ENCODE measurements at places on chromosomes 12 and 14.

DNA sequence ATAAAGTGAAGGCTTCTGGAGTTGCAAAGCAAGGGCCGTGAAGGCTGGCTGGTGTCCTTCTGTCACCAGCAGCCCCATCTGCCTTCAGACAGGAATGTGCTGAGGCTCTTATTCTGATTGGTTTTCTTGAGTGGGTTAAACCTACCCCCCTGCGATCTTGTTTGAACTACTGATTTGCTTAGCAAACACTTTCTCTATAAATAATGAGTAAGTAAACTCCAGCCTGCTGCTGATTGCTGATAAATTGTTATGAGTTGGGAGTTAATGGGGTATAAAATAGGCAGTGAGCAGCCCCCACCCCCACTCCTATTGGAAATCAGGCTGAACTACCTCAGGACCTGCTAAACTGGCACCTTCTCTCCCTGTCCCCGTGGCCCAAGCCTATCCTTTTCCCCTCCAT, 146.1 kb upstream of the NOS1 start:
- DNase-seq, result no peak

- no peak for DNase-seq
Observed at GRCh38 chr12:27190761-27191160, 53.3 kb upstream of the STK38L start.

GRCh38 chr14:65790172-65790815, 377.8 kb downstream of the FUT8 start:
- no peak for DNase-seq

DNA sequence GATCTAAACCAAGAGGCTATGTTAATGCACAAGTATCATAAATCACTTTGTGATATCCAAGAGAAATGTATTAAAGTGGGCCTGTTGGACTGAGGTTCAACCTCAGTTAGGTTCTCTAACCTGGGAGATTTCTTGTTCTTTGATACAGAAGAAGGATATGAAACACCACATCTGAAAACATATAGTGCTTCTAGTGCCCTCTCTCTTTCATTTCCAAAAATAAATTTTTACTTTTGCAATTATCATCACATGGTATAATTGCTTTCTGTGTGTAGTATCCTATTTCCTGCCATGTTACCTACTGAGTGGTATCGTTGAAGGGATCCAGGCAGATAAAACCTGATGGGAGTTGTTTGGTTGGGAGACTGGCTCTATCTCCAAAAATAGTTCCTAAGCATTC, 264.9 kb downstream of the CCER1 start:
- DNase-seq, result no peak

- no peak for DNase-seq
Observed at GRCh38 chr12:133057446-133057845, 20.1 kb downstream of the ZNF84 start.

DNA sequence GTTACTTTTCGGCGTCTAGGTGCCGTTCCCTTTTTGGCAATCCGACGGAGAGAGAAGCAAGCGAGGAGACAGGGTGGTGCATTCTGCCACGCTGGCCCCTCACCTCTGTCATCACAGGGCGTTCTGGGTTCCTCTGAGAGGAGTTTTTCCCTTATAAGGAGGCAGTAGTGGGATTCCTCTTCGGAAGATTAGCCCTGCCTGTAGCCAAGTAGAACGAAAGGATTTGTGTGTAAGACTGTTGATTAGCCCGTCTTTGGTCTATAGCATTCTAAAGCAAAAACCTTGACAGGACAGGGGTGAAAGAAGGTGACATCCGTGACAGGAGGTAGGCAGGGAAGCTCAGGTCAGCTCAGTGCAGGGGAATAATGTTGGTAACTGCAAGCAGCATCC, 9.1 kb upstream of the NEMF start:
- DNase-seq, result no peak

DNA sequence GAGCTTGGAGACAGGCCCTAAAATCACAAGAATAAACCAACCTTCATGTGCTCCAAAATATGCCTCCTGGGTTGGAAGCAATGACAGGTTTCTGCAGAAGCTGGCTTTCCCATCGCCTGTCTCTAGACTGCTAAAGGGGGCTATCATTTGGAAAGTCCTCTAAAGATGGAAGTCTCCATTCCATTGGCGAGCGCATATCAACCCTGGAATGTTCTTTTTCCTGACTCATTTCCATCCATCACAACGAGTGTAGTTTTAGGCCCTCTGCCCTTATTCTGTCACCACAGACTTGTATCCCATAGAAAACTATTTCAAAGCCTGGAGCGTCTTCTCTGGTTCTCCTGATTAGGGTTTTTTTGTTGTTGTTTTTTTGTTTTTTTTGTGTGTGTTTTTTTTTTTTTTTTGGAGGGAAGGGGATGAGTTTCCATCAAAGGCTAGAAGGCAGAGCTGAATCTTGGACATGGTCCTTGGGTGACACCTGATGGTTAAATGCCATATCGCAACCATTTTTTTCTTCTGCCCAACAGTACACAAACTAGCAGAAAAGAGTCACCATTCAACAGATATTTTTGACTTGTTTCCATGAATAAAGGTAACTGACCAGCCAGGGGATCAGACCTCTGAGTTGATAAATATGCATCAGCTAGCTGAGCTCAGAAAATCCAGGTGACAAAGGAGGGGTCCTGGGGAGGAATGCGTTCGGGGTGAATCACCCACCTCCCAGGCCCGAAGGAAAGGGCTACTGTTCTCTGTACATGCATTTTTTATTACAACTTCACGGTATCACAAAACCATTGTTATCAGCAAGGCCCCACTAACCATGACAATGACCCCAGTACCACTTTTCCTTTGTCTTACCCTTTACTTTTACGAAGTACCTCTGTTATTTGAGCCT, 40.5 kb downstream of the KCNA5 start:
- DNase-seq, result no peak

- no peak for DNase-seq
Observed at GRCh38 chr12:42603246-42603990, 13.9 kb upstream of the PRICKLE1 start.

GRCh38 chr14:79320561-79320960, 890.7 kb downstream of the DIO2 start:
- no peak for DNase-seq

DNA sequence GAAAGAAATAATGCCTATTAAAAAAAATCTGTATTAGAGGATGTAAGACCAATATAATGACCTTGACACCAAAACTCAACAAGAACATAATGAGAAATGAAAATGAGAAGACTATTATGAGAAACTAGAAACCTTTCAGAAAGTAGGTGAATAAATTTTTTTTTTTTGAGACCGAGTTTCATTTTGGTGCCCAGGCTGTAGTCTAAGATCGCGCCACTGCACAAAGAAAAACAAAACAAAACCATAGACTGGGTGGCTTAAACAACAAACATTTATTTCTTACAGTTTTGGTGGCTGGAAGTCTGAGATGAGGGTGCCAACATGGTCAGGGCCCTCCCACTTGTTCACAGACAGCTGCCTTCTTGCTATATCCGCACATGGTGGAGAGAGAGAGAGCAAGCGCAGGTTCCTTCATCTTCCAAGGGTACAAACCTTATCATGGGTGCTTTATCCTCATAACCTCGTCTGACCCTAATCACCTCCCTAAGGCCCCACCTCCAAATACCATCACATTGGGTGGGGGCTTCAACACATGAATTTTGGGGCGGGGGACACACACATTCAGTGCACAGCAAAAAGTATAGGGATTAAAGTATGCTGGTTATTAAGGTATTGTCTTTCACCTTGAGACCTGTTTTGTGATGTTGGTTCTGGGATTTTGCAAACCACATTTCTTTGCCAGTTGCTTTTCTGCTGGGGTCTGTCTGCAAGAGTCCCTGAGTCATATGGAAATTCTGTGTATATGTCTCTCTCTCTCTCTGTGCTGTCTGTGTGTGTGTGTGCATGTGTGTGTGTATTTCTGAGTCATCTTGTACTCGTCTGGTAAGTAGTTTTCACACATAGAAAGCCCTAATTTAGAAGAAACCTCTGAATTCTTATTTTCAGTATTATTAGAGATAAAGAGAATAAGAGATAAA, 26.2 kb downstream of the ZCRB1 start:
- peak; percentile 54 for DNase-seq

- DNase-seq, result no peak
Observed at GRCh38 chr12:97063292-97063935, 156.4 kb downstream of the NEDD1 start.

GRCh38 chr14:81386290-81386745, 13.8 kb downstream of the STON2 start:
- DNase-seq, result no peak

DNA sequence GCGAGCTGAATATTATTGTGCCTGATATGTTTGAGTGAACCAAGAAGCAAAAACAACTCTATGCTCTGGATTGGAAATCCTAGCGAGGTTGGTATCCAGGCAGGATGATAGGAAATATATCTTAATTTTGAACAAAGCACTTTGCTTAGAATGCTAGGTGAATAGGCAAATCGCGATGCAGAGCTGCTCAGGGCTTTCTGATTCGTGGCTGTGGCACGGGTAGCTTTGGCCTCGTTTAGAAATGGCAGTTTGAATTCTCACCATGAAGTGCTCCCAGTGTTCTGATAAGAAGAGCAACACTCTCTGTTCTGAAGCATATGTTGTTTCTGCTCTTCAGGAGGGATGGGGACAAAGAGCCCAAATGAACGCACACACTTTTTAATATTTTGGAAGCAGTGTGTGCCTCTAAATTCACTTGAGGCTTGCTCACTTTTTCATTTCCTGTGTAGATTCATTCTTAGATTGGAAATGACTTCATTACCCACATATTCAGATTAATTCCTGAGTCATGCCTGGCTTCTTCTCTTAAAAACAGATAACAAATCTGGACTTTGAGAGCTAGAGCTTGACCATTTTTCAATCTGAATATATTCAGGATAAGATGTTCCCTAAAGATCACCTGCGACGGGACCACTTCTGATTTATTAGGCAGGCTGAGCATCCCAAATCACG, 200.9 kb downstream of the RPAP3 start:
- DNase-seq, result no peak

GRCh38 chr12:16076970-16077522, 165.9 kb downstream of the DERA start:
- DNase-seq, result no peak

DNA sequence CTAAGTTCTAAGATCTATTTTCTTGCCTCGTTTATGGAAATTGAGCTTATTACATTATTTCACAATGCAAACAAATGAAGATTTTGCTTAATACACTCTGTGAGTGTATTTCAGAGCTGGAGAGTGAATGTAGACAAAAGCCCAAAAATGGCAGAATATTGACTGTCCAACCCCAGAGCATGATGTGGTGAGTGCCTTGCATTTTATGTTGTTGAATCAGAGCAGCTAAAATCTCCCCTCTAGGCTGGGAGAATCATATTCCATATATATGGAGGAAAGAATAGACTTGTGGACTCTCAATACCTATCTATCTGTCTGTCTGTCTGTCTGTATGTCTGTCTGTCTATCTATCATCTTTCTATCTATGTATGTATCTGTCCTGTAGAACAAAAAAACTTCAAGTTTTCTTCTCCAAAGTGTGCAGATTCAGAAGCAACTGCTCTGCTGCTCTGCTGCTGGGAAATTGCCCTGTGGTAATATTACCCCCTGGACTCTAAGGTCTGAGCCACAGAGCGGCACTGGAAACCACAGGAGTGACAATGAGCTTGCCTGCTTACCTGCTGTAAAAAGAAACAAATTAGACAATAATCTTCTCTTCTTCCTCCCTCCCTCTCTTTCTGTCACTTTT, 209.4 kb upstream of the PRICKLE1 start:
- no peak for DNase-seq

DNA sequence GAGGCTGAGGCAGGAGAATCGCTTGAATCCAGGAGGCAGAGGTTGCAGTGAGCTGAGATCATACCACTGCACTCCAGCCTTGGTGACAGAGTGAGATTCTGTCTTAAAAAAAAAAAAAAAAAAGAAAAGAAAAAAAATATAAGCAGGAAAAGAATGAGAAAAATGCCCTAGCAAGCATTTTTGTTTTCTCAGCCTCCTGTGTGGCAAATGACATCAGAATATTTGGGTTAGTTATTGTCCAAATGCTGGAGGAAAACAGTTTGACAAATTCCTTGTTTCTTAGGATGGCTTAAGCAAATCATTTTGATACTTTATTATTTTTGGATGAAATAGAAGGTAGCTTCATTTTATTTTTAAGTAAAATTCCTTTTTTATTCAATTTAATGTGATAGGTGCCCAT, 7.5 kb upstream of the PTPRR start:
- no peak for DNase-seq

GRCh38 chr12:124087266-124088051, 114.4 kb downstream of the ZNF664 start:
- no peak for DNase-seq

DNA sequence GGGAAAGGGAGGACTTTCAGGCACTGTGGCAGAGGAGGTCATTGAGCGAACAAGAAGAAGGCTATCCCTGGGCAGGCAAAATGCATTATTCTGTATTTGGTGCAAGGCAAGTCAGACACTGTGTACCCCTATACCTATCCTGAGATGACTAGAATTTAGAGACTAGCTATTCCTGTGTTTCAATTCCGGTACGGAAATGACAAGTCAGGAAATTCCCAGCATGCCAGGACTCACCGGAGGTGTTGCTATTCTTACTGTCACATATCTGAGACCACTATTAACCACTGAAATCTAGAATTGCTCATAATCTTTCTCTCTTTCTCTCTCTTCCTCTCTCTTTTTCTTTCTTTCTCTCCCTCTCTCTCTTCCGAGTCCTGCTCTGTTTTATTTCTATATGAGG, 297.1 kb downstream of the PDZRN4 start:
- DNase-seq, result no peak

DNA sequence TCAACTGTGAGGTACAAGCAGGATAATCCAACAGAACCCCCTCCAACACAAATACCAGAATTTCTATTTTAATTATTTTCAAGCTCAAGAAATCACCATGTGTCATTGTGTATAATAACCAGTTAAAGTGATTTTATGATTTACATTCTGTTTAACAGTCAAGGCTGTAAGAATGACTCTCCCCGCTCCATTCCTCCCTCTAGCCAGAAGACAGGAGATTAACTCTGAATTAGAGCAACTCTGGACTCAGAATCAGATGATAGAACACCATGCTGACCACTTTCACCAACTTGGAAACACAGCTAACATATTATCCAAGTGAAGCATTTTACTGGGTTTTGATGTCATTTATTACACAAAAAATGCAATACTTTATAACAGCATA, 71.9 kb downstream of the ATP2B1 start:
- DNase-seq, result no peak

- no peak for DNase-seq
Observed at GRCh38 chr12:50057896-50058670, 687 bp downstream of the ASIC1 start.

GRCh38 chr12:49233842-49234526, 30.9 kb upstream of the TUBA1C start:
- no peak for DNase-seq

DNA sequence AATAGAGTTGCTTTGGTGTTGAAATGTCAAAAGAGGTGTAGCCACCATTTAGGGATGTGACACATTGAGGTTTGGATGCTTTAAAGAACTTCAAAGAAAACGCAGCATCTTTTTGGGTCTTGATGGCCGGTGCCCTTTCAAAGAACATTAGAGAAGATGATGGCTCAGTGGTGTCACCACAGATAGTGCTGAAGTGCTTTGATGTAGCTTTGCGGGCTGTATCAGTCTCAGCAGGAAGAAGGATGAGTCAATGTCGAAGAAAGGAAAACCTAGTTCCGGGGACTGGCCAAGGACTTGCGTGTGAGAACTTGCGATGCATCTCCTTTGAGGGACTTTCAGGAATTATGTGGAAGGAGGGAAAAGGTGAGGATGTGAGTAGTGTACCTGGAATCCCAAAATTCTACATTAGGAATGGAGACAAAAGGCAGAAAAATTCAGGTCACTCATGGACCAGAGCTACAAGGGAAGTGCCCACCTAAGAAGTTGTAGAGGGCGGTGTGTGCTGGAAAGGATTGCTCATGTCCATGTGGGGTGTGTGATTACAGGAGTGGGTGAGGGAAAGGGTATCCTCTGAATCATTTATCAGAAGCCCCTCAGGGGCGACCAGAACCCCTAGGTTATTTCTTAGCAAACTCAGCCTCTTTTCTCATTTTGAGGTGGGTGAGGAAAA, 39.7 kb upstream of the GZMB start:
- no peak for DNase-seq
